ENCODE measurements at places on chromosomes 4 and X. TPM values are rescaled to one million over a fixed set of nuclear protein-coding genes. Genes with fewer than 3 reads are reported as not detected.

C1QTNF7 gene
- total RNA-seq = 0.12 TPM

ZNF595 gene
- total RNA-seq = 14.0 TPM

SHROOM2 gene
- 0.75 TPM for total RNA-seq

TMEM156 gene
- 10.8 TPM for total RNA-seq

FGB gene
- not detected for total RNA-seq

TCEAL1 gene
- 17.4 TPM for total RNA-seq

MMRN1 gene
- total RNA-seq = 0.77 TPM

UGT2B17 gene
- total RNA-seq = not detected

TRAM1L1 gene
- total RNA-seq = 4.6 TPM

GK gene
- 52.5 TPM for total RNA-seq

DUX4 gene
- not detected for total RNA-seq

ERAS gene
- not detected for total RNA-seq

MTNR1A gene
- total RNA-seq = not detected

NRK gene
- total RNA-seq = 0.37 TPM

SPANXB1 gene
- not detected for total RNA-seq

TLR1 gene
- total RNA-seq = 2.5 TPM

KCND1 gene
- total RNA-seq = 0.33 TPM

MAP7D2 gene
- under 0.01 TPM for total RNA-seq

TLL1 gene
- under 0.01 TPM for total RNA-seq

PCDH18 gene
- 82.2 TPM for total RNA-seq

SLC25A4 gene
- 15.9 TPM for total RNA-seq

SSX1 gene
- not detected for total RNA-seq

CSAG2 gene
- total RNA-seq = not detected

TMPRSS11E gene
- 0.12 TPM for total RNA-seq
